RWPE2 (cell line): ENCODE measurements at places on chromosomes 2 and 18.

DNA sequence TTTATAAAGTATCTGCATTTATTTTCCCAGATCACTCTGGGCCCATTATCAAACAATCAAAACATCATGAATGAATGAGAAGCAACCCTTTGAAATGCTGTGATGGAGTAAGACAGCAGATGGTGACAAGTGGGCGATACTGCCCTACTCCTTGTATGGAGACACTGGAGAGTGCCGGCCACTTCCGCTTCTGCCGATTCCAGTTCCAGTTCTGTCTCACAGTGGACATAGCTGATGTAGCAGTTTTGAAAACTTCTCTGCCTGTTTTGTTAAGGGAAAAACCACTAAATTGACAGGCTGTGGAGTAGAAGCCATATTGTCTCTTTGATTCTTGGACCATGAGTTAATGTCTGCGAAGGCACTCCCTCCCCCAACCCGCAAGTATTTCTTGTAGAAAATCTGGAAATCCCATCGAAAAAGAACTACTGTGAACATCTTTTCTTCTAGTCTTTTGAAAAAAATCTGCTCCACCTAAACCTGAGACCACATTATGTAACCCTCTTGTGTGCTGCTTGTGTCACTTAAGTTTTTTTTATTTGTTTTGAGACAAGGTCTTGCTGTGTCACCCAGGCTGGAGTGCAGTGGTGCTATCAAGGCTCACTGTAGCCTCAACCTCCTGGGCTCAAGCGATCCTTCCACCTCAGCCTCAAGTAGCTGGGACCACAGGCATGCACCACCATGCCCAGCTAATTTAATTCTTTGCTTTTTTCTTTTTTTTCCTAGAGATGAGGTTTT is 133.5 kb downstream of the TANC1 start:
- H3K4me3 ChIP-seq, result no peak overlapping the region
- H3K27ac ChIP-seq, result no peak overlapping the region
- DNase-seq, result no peak
- no peaks in the 10 kb centered on the region for H3K27me3 ChIP-seq
- peaks cover 23% of the 10 kb centered on the region for H3K4me1 ChIP-seq

DNA sequence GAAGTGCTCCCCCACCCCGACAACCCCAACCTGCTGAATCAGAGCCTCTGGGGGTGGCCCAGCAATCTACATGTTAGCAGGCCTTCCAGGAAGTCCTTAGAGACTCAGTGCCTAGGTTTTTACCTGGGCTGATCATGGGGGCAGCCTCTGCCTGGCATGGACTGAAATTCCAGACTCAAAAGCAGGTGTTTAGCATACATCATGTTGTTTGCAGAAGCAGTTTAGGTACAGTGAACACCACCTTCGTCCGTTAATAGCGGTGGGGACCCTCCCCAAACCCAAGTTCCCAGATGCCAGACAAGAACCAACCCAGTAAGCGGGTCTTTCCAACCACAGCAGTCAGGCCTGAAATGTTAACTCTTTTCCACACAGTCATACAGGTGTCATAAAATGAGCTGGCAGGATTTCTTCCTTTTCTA is 26.4 kb upstream of the GALR1 start:
- no peaks in the 10 kb centered on the region for H3K36me3 ChIP-seq
- no peaks in the 10 kb centered on the region for H3K4me1 ChIP-seq
- H3K4me3 ChIP-seq, result no peak overlapping the region
- DNase-seq, result no peak
- peaks cover 9% of the 10 kb centered on the region for H3K27me3 ChIP-seq
- no peak overlapping the region for H3K27ac ChIP-seq

- no peak overlapping the region for H3K27ac ChIP-seq
- H3K27me3 ChIP-seq, result no peaks in the 10 kb centered on the region
- H3K36me3 ChIP-seq, result no peaks in the 10 kb centered on the region
- DNase-seq, result no peak
- H3K4me3 ChIP-seq, result no peak overlapping the region
Measured at GRCh38 chr2:29616569-29616968, 304.8 kb downstream of the ALK start.

- DNase-seq, result no peak
- H3K27me3 ChIP-seq, result no peaks in the 10 kb centered on the region
- H3K36me3 ChIP-seq, result no peaks in the 10 kb centered on the region
Measured at GRCh38 chr2:226678422-226678821, 121.2 kb downstream of the IRS1 start.

DNA sequence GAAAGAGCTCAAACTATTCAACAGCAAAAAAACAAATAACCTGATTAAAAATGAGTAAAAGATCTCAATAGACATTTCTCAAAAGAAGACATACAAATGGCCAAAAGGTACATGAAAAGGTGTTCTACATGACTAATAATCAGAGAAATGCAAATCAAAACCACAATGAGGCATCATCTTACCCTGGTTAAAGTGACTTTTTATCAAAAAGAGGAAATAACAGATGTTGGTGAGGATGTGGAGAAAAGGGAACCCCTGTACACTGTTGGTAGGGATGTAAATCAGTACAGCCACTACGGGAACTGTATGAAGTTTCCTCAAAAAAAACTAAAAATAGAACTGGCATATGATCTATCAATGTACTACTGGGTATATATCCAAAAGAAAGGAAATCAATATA is 39.8 kb upstream of the TMEM163 start:
- no peaks in the 10 kb centered on the region for H3K27me3 ChIP-seq
- no peaks in the 10 kb centered on the region for H3K4me1 ChIP-seq
- no peak overlapping the region for H3K27ac ChIP-seq
- H3K4me3 ChIP-seq, result no peak overlapping the region

- no peak overlapping the region for H3K27ac ChIP-seq
- H3K27me3 ChIP-seq, result peaks cover 50% of the 10 kb centered on the region
- H3K36me3 ChIP-seq, result no peaks in the 10 kb centered on the region
- H3K4me3 ChIP-seq, result no peak overlapping the region
- H3K4me1 ChIP-seq, result no peaks in the 10 kb centered on the region
Measured at GRCh38 chr2:242046206-242046826, 176.8 kb downstream of the RTP5 start.

DNA sequence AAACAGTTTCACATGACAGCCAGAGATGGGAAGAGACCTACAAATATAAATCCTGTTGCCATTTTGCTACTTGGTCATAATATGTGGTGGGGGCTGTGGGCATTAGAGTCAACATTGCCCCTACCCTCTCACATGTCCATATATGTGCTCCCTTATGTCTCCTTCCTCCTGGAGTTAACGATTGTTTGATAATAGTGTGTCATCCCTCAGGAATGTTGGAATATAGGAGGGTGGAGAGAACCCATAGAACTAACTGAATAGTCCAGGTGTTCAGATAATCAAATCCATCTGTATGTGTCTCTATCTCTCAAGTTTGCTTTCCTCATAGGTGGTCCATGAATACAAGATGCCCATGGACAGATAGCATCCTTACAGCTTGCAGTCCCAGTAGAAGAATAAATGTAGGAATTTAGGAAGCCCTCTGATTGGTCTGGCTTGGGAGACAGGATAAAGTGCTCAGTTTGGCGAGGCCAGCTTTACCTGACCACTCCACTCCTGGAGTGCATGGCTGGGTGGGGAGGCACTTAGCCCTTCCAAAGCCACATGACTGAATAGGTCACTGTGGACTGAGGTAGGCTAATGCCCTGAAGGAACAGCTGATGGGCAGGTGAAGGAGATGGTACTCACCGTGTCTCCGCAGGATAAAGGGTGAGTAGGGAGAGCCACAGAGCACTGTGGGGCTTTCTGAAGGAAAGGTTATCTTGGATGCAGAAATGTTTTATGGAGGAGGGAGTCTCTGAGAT is 166.9 kb downstream of the CDCA7 start:
- no peaks in the 10 kb centered on the region for H3K27me3 ChIP-seq
- no peak for DNase-seq
- no peaks in the 10 kb centered on the region for H3K36me3 ChIP-seq
- H3K4me1 ChIP-seq, result peaks cover 10% of the 10 kb centered on the region

DNA sequence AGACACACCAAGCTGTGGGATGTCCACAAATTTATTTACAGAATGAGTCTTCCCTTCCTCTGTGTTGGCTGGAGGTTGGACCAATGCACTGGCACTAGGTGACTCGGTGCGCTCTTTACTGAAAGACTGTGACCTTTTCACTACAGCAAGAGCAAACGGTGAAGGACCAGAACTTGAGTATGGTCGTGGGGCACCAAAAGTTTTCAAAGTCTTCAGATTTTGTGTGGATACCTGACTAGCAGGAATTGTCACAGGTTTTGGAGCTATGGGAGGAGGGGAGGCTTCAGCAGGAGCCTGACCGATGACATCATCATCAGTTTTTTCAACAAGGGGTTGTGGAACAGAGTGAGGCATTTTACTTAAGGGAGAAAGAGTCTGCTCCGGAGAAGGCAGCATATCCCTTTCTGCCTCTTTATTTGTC is 73.0 kb upstream of the GRB14 start:
- no peaks in the 10 kb centered on the region for H3K4me1 ChIP-seq
- H3K27me3 ChIP-seq, result no peaks in the 10 kb centered on the region
- H3K36me3 ChIP-seq, result peaks cover 67% of the 10 kb centered on the region
- DNase-seq, result no peak

DNA sequence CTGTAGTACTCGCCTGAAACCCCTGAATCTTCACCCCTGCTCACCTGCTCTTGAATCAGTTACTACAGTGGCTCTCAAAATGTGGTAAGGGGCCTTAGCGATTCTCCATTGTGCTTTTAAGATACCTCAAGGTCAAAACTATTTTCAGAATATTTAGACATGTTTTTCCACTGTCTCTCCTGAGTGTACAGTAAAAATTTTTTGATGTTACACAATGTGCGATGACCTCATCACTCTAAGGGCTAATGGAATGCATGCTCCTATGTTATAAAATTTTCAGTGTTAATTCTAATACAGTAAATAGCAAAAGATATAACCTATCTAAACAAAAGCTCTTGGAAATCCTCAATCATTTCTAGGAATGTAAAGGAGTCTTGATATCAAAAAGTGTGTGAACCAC is 336.9 kb upstream of the PKDCC start:
- DNase-seq, result no peak
- H3K4me3 ChIP-seq, result no peak overlapping the region
- H3K27ac ChIP-seq, result peak overlapping the region; percentile 84
- H3K36me3 ChIP-seq, result no peaks in the 10 kb centered on the region
- H3K4me1 ChIP-seq, result peaks cover 22% of the 10 kb centered on the region

DNA sequence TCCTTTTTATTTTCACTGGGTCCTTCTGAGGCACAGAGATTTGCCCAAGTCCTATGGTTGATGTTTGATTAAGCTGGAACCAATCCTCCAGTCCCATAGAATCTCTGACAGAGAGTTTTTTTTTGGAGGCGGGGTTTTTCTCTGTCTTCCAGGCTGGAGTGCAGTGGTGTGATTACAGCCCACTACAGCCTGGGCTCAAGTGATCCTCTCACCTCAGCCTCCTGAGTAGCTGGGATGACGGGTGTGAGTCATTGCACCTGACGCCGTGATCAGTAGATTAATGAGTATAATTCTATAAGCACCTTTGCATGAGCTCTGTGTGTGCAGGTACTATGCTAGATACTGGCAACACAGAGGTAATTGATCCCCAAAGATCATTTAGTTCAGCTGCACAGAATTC is 15.3 kb upstream of the TRPM8 start:
- DNase-seq, result no peak
- H3K36me3 ChIP-seq, result no peaks in the 10 kb centered on the region
- no peak overlapping the region for H3K4me3 ChIP-seq

GRCh38 chr2:225022188-225022587 is 20.1 kb downstream of the DOCK10 start:
- no peak overlapping the region for H3K4me3 ChIP-seq
- H3K36me3 ChIP-seq, result no peaks in the 10 kb centered on the region
- H3K4me1 ChIP-seq, result no peaks in the 10 kb centered on the region

DNA sequence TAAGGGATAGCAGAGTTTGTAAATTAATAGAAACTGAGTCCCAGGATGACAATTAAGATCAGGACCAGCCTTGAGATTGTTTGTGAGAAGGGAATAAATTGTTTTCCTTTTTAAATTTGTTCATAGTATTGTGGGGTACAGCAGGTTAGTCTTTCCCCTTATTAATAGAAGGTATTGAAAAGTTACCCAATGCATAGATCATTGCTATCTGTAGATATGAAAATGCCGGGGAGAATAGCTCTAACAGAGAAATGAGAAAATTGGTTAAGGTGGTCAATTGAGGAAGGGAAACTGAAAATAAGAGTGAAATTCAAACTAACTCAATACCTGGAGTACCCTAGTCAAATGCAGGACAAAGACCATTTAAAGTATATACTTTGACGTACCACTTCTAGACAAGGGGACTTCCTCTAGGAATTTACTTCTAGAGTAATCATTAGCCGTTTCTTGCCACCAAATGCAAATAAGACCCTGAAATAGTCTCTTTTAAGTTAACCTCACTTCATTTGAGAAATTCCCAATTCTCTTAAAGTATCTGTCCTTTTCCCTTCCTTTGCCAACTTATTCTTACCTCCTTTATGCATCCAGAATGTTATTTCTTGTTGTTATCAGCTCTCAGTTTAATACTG is 1224.4 kb upstream of the LRRTM1 start:
- H3K4me1 ChIP-seq, result no peaks in the 10 kb centered on the region
- no peaks in the 10 kb centered on the region for H3K36me3 ChIP-seq
- no peak for DNase-seq

DNA sequence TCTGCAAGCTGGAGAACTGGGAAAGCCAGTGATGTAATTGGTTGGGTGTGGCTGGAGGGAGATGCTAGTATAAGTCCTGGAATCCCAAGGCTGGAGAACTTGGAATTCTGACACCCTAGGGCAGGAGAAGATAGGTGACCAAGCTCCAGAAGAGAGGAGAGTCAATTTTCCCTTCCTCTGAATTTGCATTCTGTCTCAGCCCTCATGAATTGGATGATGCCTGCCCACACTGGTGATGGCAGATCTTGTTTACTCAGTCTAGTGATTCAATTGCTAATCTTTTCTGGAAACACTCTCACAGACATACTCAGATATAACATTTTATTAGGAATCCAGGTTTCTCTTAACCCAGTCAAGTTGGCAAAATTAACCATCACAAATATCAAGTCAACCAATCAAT is 287.2 kb downstream of the RDH14 start:
- no peaks in the 10 kb centered on the region for H3K27me3 ChIP-seq
- H3K27ac ChIP-seq, result no peak overlapping the region
- H3K36me3 ChIP-seq, result no peaks in the 10 kb centered on the region
- H3K4me3 ChIP-seq, result no peak overlapping the region
- no peak for DNase-seq
- H3K4me1 ChIP-seq, result no peaks in the 10 kb centered on the region

GRCh38 chr2:196601430-196602306 is 37.8 kb upstream of the CCDC150 start:
- no peaks in the 10 kb centered on the region for H3K27me3 ChIP-seq
- no peak overlapping the region for H3K4me3 ChIP-seq
- peak; percentile 64 for DNase-seq
- H3K36me3 ChIP-seq, result no peaks in the 10 kb centered on the region
- no peak overlapping the region for H3K27ac ChIP-seq
- H3K4me1 ChIP-seq, result peaks cover 6% of the 10 kb centered on the region

DNA sequence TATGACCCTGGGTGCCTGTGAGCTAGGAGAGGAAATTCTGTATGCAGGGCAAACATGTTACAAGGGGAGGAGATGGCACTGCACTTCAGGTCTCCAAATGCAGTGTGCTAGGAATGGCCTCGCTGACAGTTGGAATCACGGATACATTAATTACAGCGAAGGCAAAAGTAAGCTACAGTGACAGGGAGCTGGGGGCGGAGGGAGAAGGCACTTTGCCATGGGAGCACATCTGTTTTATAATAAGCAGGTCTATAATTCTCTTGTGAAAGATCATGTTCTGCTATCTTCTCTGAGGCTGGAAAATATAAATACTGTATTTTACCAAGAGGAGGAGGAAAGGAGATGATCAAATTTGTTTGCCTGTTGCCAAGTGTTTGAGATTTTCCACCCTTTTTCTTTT is 56.3 kb upstream of the FZD5 start:
- H3K4me3 ChIP-seq, result no peak overlapping the region
- H3K27me3 ChIP-seq, result no peaks in the 10 kb centered on the region
- no peaks in the 10 kb centered on the region for H3K36me3 ChIP-seq
- H3K4me1 ChIP-seq, result peaks cover 14% of the 10 kb centered on the region
- H3K27ac ChIP-seq, result no peak overlapping the region
